ENCODE measurements at places on chromosomes 5 and 9.

DNA sequence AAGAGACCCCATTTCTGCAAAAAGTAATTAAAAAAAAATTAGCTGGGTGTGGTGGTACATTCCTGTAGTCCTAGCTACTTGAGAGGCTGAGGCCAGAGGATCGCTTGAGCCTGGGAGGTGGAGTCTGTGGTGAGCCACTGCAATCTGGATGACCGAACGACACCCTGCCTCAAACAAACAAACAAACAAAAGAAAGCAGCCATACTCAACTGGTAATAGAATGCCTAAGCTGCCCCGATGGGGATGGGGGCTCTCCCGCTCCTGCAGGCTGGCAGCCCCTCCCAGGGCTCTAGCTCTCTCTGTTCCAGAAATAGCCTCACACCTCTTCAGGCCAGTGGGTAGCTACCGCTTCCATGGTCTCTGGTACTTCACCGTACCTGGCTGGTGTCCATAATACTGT is 241.8 kb downstream of the FANCC start:
- DNase-seq: no peak

- no peak for DNase-seq
Observed at GRCh38 chr9:4572184-4572826, 82.0 kb downstream of the SLC1A1 start.

GRCh38 chr5:23684103-23684502 is 176.7 kb downstream of the PRDM9 start:
- DNase-seq: no peak

- no peak for DNase-seq
Observed at GRCh38 chr9:129437626-129438323, 183.1 kb downstream of the C9orf50 start.

DNA sequence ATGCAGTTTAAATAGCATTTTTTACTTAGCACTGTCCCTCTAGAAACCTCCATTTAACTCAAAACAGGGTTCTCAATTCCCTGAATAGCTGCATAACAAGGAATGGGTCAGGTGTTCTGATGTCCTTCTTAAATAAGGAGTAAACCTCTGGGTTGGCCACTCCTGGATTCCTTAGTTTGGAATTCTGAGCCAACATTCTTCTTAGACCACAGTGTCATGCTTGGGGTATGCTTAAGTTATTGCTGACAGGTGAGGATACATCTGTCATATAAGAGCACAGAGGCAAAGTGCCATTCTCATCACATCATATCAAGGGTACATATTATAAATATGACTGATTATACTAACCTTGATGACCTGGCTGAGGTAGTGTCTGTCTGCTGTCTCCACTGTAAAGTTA is 179.9 kb upstream of the SEMA6A start:
- no peak for DNase-seq

DNA sequence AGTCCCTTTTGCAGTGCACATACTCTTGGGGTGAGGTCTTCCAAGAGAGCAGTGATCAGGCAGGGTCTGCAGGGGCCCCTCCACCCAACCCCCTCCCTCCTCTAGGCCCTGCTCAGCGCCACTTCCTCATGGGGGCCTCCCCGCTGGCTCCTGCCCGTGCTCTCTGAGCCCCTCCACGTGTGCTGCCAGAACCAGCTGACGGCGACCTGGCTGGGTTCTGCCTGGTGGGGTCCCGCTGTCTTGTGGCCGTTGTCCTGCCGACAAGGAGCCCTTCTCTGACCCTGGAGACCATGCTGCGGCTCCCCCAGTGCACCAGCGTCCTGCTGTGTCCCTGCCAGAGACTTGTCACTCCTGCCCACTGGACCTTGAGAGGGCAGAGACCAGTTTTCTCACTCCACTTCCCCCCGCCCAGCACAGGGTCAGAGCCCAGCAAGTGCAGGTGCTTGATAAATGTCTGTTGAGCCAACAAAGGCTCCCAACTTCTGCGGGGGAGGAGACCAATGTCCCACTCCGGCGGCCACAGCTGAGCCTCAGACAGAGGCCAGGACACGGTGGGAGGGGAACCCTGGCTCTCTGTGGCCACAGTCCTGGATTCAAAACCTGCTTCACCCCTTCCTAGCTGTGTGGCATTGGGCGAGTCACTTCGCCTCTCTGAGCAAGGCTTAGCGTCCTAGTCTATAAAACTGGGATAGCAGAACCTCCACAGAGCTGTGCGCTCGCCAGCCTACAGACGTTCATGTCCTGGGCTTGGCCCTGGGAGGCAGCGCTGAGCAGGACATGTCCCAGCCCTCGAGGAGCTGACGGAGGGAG is 24.8 kb downstream of the SARDH start:
- DNase-seq: no peak

DNA sequence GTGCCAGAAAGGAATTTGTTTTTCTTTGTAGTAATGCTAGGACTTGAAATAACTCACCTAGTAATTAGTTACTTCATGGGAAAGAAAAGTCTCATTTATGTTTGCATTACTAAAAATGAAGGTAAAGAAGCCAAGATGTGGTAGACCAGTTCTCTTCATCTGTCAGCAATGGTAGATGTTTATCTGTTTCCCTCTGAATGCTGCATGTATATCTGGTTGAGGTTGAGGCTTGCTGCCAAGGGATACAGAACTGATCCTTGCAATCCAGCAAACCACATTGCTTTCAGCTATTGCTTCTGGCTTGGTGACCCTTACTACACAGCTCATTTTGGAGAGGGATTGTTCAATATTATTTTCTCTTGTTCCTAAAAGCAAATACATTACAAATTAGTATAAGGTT is 73.6 kb downstream of the ZNF474 start:
- DNase-seq: peak; percentile 25

- DNase-seq: no peak
Observed at GRCh38 chr5:107919969-107920368, 249.2 kb upstream of the EFNA5 start.

DNA sequence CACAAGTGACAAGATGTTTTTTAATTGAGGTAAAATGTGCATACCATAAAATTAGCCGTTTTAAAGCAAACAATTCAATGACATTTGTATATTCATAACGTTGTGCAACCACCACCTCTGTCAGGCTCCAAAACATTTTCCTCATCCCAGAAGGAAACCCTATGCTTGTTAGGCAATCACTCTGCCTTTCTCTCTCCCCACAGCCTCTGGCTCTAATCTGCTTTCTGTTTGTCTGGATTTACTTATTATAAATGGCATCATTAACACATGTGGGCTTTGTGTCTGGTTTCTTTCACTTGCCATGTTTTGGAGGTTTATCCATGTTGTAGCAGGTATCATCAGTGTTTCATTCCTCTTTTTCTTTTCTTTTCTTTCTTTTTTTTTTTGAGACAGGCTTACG is 1.4 kb upstream of the N4BP3 start:
- no peak for DNase-seq

- DNase-seq: peak; percentile 38
Observed at GRCh38 chr5:141084487-141084989, 9.9 kb upstream of the PCDHB2 start.

DNA sequence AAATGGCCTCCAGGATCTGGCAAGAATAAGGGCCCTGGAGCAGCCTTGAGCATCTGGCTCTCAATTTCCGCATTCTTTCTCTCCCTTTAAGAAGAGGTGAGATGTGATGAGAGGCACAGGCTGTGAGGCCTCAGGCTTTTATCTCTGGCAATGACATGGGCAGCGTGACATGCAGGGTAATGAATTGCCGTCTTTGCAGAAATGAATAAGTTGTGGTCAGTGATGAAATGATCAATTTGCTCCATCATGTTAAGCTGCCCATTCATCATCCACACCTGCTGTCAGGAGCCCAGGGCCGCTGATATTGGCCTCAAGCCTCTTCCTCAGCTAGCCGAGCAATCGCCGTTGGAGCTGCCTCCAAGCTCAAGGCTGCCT is 265.3 kb downstream of the TRIM32 start:
- no peak for DNase-seq

GRCh38 chr5:18740301-18740700 is 1106.0 kb downstream of the TAF11L14 start:
- DNase-seq: no peak

GRCh38 chr5:151015974-151016587 is 4.3 kb upstream of the GPX3 start:
- DNase-seq: no peak

DNA sequence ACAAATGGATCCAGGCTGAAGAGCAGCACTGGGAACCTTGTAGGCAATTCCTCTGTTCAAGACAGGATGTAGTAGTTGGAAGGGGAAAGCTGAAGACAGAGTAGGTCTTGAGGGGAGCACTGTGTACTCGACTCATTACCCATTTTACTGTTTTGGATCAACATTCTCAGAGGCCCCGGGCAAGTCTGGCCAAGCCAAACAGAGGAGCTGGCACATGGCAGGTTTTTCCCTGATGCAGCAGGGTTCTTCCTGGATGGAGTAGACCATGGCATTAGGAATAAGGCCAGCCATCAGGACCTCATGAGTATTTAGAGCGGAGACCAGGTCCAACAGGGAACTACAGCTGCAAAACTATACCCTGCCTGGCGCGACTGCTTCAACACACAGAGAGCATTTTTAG is 4.4 kb downstream of the SVEP1 start:
- no peak for DNase-seq

GRCh38 chr5:34742061-34742460 is 85.9 kb downstream of the RAI14 start:
- DNase-seq: peak; percentile 52

DNA sequence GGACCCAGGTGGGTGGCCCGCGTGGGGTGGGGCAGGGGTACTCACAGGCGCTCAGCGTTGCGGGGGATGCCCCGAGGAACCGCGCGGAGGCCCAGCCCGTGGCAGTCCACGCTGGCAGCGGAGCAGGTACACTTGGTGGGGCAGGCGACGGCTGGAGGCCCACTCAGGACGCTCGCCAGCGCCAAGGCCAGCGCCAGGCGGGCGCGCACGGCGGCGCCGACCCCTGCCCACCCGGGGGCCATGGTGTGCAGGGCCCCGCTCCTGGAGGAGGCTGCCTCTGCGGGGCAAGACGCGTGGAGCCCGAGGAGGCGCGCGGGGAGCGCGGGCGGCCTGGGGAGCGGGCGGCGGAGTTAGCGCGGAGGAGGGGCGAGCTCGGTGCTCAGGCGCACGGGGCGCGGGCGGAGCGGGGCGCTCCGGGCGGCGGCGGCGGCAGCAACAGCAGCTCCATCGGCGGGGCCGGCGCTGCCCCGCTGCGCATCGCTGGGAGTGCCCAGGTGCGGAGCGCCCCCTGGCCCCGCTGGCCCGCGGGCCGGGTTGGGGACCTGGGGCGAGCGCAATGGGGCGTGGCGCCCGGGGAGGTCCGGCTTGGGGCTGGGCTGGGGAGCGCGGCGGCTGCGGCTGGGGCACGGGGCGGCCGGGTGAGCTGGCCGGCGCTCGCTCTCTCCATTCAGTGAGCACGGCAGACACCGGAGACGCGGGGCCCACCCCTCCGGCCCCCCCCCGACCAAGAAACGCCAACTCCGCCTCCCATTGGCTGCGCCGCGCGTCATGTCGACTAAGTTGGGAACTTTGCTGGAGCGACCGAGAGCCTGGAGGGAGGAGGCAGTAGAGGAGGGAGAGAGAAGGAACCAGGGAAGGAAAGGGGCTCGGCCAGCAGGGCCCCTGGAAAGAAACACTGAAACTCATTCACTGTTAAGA is at the start of gene SLIT3:
SLIT3 (minus strand) TSS at position 672 of the 918 bp plus-strand sequence; CDS start at position 242, 430 bp downstream.
- DNase-seq: peak; percentile 70

DNA sequence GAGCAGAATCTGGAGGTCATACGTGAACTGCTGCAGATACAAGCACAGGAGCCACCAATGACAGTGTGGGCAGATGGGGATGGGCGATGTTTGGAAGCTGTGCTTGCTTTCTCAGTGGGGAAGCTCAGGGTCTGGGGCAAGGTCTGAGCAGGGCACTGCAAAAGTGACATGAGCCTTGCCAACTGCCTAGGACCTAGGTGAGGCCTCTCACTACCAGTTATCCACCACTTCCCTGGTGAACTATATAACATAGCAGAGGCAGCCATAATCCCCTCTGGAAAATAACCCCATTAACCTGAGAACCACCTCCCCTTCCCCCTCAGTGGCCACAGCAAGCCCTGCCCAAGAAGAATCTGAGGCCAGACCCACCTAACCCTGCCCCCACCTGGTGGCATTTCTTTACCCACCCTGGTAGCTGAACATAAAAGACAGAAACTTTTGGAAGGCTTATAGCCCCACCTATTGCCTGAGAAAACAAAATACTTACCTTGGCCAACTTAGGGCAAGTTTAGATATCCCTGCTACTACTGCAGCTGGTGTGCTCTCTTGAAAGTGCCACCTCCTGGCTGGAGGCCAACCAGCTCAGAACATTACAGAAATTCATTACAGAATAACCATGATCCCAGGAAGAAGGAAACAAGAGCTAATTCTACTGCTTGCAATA is 18.8 kb upstream of the SPEF2 start:
- DNase-seq: no peak

DNA sequence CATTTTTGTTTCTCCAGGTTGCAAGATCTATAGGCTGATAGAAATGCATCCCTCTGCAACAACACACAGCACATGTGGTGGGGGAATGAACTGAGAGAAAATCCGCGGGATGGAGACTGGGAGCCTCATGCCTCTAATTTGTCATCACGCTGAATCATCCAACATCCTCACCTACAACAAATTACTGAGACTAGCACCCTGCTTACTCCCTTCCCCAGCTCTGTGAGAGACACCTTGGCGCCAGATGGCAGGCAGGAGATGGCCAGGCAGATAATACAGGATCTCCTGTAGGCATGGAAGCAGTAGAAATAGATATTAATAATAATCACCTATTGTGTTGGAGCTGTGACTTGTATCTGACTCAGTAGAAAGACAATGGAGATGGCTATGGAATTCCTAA is 276.9 kb downstream of the SEMA5A start:
- DNase-seq: peak; percentile 38

DNA sequence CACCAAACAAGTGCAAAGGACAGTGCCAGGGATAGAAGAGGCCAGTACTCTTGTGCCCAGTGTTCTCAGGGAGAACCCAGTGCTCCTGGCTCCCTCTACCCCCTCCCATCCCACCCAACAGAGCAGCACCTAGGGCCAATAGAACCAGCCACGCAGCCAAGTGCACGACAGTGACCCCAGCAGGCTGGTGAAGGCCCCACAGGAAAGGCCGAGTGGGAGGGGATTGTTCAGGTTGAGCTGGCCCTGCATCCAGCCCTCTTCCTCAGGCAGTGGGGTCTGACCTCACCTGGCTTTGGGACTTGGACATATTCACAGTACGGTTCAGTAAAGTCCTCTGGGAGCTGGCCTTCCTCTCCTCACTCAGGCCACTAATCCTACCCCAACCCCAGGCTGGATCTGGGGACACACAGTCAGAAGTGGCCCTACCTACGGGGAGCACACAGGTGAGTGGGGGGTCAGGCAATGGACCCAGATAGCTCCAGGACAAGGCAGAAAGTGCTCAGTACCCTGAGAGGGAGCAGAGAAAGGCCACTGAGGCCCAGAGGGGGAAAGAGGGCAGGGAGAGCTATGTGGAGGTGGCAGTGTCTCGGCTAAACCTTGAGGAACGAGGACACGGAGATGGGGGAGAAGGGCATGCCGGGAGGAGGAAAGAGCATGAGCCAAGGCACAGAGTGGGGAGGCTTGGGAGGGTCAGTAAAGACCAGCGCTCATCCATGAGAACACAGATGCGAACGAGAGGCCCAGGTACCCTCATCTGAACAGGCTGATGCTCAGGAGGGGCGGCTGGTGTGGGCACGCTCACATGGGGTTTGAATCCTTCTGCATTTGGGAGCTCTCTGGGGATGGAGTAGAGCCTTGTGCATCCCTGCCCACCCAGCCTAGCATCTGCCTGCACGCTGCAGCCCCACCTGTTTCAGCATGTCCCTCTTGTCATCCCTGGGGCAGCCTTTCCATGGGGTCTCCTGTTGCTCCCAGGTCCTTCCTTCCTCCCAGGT is 25.6 kb downstream of the POLR1E start:
- DNase-seq: no peak
